ENCODE measurements at places on chromosomes 6 and 20.

GRCh38 chr6:79810871-79811270 is 136.5 kb downstream of the ELOVL4 start:
- DNase-seq = peak; percentile 88

DNA sequence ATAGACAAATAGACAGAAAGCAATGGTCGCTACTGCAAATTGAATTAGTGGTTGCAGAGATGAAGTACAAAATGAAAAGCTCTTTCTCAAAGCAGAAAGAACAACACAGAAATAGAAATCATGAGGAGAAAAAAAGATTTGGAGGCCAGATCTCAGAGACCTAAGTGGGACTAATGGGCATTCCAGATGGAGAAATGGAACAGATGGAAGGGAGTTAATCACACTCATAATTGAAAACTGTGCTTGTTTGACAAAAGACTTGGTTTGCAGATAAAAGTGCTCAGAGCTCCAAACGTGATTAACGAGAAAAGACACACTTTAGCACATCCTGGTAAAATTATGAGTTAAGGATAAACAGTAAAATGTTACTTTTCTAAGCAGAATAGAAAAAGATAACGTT is 58.1 kb upstream of the SNRPB2 start:
- DNase-seq = no peak

GRCh38 chr6:32825966-32826365 is 9.2 kb upstream of the HLA-DOB start:
- peak; percentile 5 for DNase-seq

- DNase-seq = peak; percentile 6
Observed at GRCh38 chr20:40941133-40941610, 87.5 kb upstream of the TOP1 start.

DNA sequence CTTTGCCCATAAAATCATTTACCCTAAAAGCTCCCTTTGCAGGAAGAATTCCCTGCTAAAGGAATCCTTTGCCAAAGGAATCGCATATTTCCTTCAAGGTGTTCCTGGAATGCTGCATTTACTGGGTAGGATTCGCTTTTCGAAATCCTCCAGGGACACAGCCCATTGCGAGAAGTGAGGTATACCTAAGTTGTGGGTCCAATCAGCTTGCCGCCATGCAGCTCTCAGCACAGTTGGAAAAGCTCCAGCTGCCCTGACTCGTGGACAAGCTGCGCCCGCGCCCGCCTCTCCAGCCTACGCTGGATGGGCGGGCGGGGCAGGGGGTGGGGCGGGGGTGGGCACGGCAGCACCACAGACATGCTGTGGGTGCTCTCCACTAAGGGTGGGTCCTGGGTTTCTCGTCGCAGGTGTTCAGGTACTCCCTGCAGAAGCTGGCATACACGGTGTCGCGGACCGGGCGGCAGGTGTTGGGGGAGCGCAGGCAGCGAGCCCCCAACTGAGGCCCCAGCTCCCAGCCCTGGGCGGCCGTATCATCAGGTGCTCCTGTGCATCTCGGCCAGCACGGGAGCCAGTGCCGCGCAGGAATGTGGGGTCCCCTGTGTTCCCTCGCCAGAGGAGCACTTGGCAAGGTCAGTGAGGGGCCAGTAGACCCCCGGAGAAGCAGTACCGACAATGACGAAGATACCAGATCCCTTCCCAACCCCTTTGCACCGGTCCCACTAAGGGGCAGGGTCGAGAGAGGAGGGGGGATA is 1.4 kb downstream of the NNAT start:
- DNase-seq = no peak

DNA sequence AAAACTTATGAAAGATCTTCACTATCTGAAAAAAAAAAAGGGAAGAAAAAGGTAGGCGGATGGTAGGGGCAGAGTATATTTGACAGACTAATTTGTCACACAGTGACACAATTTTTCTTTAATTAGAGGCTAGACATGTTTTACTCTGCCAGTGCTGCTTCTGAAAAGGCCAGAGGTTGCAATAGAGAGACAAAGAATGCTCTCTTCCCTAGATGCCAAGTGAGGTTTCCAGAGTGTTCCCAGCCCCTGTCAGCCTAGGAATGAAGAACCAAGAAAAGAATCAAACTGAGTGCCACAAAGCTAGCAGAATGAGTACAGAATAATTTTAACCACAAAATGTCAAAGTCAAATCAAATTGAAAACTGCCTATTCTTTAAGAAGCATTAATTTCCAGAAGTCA is 13.0 kb downstream of the PNISR start:
- DNase-seq = no peak

DNA sequence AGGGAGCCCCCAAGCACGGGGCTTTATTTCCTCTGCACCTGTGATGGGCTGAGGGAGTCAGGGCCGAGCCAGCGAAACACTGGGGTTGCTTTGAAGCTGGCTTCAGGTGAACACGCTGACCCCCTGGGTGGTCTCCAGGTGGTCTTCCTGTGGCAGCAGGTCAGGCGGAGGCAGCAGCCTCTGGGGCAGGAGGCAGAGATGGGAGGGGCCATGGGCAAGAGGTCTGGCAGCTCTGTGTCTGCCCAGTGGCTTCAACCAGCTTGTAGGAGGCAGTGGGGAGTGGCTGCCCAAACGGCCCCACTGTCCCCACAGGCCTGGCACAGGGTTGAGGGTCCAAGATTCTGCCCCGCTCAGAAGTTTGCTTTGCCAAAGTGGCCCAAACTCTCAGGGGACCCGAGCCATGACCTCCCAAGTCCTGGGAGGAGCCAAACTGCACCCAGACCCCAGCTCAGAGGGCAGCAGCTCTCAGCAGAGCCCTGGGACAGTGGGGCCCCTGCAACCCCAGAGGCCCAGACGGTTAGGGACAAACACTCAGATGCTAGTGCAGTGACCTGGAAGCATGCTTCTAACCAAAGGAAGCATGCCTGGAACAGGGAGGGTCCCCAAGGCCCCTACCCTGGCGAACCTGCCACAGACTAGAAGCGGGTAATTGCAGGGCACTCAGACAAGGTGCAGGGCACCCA is 15.3 kb downstream of the NTSR1 start:
- no peak for DNase-seq

- DNase-seq = no peak
Observed at GRCh38 chr6:137830511-137830911, 36.5 kb upstream of the TNFAIP3 start.

- DNase-seq = peak; percentile 34
Observed at GRCh38 chr6:159941286-159942113, 27.4 kb upstream of the IGF2R start.

DNA sequence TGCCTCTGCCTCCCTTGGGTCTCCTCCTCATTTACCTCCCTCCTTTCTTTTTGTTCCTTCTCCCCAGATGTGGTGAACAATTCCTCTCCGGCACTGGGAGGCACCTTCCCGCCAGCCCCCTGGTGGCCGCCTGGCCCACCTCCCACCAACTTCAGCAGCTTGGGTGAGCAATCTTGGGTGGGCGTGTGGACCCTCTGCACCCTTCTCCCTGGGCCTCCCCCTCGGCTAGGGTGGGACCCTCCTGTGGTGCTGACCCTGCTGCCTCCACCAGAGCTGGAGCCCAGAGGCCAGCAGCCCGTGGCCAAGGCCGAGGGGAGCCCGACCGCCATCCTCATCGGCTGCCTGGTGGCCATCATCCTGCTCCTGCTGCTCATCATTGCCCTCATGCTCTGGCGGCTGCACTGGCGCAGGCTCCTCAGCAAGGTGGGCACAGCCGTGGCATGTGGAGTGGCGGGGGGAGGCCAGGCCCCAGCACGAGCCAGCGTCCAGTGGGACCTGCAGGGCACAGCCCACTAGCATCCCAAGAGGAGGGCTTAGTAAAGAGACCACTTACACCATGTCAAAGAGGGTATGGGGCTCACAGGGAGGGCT is 8.8 kb downstream of the DDR1 start:
- no peak for DNase-seq

GRCh38 chr6:29294499-29294914 is 7.0 kb upstream of the OR14J1 start:
- no peak for DNase-seq

DNA sequence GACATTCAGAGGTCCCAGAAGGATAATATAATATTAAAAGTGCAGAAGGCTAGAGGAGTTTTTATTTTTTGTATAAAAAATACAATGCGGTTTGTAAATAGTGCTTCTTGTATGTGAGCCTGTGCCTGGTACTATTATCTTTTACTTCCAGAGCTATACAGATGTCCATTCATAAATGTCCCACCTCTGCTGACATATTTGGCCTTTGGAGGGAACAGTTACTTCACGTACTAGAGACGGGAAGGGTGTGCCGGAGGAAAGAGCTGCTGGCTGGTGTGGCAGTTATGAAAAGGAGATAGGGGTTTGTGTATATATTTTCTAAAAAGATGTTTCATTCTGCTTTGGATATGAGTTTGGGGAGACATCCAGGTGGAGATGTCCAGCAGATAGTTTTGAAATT is 8.8 kb downstream of the CD109 start:
- DNase-seq = no peak

- no peak for DNase-seq
Observed at GRCh38 chr6:112085286-112086065, 1.8 kb downstream of the TUBE1 start.

- no peak for DNase-seq
Observed at GRCh38 chr6:70045413-70045812, 179.1 kb downstream of the COL19A1 start.

DNA sequence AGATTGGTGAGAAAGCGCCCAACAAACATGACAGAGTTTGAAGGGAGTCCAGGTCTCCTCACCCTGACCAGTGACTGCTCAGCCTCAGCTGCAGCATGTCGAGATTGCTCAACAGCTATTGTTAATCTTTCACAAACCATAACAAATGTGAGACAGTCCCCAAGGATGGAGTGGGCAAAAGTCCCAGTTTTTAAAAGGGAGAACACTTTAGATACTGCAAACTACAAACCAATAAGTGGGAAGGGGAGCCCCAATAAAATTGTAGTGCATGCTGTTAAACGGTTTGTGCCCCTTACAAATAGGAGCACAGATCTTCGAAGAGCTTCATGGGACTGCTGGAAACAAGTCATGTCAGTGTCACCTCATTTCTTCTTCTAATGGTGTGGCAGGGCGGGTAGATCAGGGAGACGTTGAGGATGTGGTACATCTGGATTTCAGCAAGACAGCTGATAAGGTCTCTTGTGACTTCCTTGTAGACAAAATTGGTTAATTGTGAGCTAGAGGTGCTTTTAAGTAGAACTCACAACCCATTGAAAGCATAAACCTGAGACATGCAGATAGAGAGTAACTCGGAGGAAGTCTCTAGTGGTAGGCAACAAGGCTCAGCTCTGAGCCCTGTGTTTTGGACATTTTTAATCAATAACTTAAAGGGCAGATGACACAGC is 134.0 kb upstream of the ARMC2 start:
- DNase-seq = no peak
